ENCODE measurements at places on chromosomes 1 and 21. TPM values are rescaled to one million over a fixed set of nuclear protein-coding genes. Genes with fewer than 3 reads are reported as not detected.

Gene NHLH2
- total RNA-seq: not detected

Gene PRKAA2
- 0.73 TPM for total RNA-seq

Gene TDRD10
- not detected for total RNA-seq

Gene LDLRAD1
- not detected for total RNA-seq

Gene DAB1
- not detected for total RNA-seq

Measured in subcutaneous preadipocyte (primary cell).